ENCODE measurements at places on chromosomes 13 and 19.

DNA sequence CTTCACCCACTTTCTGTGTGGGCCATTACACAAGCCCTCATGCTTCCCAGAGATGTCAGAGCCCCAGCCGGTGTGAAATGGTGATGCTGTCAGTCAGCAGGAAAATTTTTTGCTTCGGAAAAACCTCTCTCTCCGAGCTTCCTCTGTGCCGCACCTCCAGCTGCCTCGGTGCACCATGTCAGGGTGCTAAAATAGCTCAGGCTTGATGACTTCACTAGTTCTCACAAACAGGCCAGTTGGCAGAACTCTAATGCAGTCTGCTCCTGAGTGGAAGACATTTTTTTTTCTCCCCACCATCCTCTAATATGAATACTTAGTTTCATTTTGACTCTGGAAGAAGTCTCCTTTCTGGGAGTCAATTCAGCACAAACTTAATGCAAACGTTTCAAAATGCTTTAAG is 71.3 kb downstream of the KLF12 start:
- DNase-seq = peak; percentile 37

DNA sequence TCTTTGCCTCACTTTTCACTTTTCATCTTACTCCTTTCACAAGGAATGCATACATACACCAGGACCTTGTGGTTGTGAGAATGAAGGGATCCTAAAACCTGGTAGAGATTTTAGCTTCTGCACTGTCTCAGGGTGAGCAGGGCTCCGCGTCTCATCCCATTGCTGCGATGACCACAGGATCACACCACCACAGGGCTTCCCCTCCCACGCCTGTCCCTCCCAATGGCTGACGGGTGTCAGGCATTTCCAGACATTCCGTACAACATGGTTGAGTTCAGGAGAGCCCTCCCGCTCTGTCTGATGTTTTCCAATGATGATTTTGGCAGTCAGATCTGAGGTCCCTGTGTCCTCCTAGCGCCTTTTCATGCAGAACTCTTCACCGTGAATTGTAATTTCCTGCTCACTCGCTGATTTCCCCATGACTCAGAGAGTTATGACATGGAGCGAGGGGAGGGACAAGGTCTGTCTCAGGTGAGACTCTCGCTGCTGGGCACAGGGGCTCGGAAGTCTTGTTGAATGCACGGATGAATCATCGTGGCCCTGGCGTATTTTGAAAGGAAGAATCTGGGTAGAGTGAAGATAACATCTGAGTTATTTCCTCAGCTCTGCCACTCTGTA is 102.8 kb downstream of the TEX29 start:
- DNase-seq = no peak

DNA sequence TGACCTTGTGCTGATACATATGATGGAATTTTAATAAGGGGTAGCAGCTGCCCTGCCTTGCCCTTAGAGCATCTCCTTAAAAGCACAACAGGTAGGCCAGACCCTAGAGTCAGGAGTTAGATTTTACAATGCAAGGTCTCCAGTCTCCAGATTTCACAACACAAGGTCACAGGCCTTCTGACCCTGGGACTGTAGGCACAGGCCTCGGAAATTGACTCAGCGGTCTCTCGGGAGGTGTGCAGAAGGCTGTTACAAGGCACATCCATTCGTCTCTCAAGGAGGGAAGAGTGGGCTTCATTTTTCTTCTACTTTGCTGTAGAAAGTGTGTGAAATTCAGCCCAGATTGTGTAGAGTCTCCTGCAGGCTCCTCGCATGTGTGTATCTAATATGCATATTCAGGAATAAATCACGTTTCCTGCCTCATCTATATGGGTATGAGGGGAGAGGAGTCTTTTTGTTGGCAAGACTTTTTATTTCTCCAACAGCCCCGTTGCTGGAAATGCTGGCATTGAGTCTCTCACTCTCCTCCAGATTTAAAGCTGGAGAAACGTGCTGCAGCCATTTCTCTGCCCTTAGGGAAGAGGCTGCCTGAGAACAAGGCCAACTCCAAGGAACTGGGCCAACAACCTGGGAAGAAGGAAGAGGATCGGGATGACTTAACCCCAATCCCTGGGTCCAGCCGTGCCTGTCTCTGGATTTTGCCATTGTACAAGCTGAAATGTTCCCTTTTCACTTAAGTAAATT is 24.5 kb downstream of the UQCRFS1 start:
- DNase-seq = no peak

DNA sequence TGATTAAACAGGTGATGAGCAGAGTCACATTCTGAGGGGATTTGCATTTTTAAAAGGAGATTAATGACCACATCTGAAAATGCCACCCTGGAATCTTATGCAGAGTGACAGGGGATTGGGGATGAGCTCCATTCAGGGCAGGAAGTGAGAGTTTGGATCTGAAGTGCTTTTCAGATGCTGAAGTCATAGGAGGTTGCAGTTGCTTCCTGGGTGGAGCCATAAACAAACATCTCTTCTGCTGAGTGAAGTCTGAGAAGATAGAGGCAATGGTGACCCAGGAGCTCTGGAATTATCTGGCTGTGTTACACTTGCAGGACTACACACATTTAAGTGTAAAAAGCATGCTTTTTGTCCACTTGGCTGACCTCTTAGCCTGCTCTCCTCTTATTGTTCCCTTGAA is 51.4 kb upstream of the PSG8 start:
- DNase-seq = no peak

GRCh38 chr13:79710376-79710775 is 229.4 kb downstream of the NDFIP2 start:
- DNase-seq = no peak

DNA sequence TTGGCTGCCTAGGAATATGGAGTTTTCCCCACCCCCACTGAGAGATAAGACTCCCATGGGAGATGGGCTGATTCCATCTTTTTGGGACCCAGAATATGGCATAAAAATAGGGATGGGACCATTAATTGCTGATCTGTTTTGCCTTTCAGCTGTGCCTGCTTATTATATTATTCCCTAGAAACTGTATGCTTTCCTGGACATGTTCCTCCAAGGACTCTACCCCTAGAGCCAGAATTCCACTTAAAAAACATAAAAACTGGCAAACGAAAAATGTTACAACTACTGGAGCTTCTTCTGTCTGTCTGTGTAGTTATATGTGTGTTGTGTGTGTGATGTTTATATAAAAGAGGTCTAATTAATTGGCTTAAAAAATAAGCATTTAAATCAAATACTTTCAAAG is 159.9 kb upstream of the PRR20A start:
- DNase-seq = no peak

GRCh38 chr19:6590827-6591319 is at the start of gene CD70:
Gene CD70, minus strand, starts transcription at chr19:6591150. Its CDS starts 148 bp downstream, at chr19:6591002.
- peak; percentile 72 for DNase-seq

DNA sequence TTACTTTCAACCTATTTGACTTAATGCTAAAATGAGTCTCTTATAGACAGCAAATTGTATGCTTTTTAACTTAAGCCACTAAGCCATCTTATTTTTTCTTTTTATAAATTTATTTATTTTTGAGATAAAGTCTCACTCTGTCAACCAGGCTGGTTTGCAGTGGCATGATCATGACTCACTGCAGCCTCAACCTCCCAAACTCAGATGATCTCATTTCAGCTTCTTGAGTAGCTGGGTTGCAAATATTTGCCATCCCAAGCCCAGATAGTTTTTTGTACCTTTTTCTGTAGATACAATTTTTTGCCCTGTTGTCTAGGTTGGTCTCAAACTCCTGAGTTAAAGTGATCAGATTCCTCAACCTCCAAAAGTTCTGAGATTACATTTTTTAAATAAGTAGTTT is 27.1 kb downstream of the ZNF714 start:
- DNase-seq = no peak
